Suppressor macrophage treated with lipopolysaccharide for 1 hour (primary cell): ENCODE measurements at places on chromosomes 7 and 10.

DNA sequence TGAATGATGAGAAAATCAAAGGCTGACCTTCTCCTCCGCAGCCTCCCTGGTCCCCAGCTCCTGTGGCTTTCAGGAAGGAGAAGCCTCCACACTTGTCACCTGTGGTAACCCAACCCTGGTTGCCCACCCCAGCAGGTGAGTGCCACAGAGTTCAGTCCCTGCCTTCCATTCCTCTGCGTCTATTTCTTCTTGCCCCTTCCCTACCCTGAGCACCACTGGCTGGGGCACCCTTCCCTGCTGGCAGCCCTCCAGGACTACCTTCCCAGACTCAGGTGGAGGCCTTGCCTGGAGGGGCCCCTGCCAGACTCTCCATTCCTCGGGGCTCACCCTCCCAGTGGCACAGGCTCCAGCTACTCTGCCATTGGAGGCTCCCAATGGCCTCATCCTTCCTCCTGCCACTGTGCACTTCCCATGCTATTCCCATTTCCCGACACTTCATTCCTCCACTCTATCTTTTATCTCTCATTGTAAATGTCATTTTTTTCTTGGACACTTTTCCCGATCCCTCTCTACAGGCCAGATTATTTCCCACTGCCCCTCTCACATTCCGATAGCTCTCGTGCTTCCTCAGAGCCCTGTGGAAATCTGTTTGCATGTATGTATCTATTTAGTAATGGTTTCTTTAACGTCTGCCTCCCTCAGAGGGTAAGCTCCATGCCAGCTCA is 90.6 kb upstream of the PCBD1 start:
- no peak for DNase-seq

GRCh38 chr7:157434231-157434630 is 97.4 kb downstream of the DNAJB6 start:
- no peak for DNase-seq

DNA sequence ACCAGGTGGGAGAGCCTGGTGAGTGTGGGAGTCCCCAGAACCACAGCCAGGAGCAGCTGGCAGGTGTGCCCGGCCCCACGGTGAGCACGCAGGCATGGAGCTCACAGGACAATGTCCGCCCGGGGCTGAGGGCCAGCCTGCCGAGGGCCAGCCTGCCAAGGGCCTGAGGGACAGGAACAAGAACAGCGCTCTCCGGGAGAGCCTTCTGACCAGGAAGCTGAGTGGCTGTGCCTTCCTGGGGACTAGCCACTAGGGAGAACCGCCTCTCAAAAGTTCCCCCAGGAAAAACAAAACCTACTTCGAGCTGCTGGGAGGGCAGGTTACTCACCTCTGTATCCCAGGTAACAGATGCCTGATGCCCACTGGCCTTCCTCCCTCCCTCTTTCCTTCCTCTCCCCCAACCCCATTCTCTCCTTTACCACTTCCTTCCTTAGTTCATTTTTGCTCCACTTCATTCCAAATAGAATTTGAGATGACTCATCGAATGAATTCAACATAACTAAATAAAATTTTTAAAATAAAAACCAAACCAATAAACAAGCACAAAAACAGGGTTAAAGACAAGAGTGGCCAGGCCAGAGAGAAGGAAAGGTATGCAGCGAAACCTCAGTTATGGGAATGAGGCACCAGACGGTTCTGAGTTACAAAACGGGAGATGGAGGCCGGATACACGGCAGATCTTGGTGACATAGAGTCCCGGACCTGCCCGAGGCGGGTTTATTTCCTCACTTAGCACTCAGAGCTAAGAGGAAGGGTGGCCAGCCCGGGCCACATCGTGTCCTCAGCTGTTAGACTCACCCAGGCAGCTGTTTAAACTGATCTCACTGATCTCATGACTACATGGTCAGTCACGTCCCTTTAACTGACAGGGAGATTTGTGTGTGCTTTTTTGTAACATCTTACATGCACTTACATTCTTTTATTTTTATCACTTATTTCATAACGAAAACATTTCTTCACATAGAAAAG is 128.5 kb downstream of the TNS3 start:
- DNase-seq: peak; percentile 97

GRCh38 chr10:106355450-106355849 is 809.1 kb downstream of the SORCS1 start:
- no peak for DNase-seq

DNA sequence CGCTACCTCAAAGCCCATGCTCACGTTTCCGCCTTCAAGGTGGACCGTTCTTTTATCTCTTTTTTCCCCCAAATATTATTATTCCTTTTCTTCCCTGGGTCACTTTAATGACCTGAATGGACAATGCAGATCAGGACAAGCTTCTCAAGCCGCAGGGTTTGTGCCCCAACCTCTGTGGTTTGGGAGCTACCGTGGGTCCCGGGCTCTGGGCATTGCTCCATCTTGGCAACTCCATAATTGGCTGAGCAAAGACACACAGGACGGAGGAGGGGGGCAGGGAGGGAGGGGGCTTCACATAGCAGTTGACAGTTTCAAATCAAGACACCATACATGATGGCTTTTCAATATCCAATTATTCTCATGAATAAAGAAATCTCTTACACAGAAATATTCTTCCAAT is 308.1 kb upstream of the FZD8 start:
- DNase-seq: no peak

GRCh38 chr10:83459124-83459523 is 680.2 kb upstream of the GHITM start:
- DNase-seq: no peak

DNA sequence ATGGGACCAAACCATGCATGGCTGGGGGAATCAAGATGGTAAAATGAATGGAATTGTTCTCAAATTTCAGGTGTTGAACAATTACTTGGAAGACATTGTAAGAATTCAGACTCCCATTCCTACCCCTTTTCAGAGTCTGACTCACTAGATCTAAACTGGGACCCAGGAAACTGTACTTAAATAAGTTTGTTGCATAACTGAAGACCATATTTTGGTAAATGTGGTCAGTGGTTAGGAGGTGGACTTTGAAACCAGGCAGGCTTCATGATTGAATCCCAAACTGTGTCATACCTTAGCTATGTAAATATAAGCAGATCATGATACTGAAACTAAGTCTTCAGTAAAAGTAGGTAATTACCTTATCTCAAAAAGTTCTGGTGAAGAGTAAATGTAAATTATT is 41.7 kb downstream of the ZWINT start:
- no peak for DNase-seq

GRCh38 chr7:76281006-76281705 is 21.3 kb upstream of the HSPB1 start:
- peak; percentile 75 for DNase-seq

GRCh38 chr10:124959564-124959963 is 17.6 kb downstream of the ZRANB1 start:
- no peak for DNase-seq

GRCh38 chr10:117542706-117543224 is at the start of gene EMX2:
Gene EMX2, plus strand, starts transcription at chr10:117542746. Its CDS starts 522 bp downstream, at chr10:117543268.
- no peak for DNase-seq

DNA sequence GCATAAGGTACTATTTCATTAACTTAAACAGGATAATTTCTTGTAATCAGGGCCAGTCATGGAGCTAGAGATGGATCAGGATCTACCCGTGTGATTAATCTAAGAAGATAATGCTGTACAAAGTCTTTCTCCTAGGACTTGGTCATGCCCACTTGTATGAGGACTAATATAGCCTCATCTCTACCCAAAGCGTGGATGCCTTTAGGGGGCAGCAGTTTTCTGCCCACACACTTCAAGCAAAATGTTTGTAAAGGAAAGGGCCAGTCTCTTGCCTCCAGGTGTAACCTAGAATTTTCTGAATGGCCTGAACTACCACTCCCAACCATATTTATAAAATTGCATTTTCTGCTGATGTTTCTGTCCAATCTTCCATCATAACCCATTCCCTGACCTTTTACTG is 764.0 kb upstream of the IGFBP3 start:
- no peak for DNase-seq

GRCh38 chr7:16021851-16022250 is 335.4 kb upstream of the MEOX2 start:
- DNase-seq: no peak

GRCh38 chr7:147412782-147413556 is 1177.6 kb upstream of the C7orf33 start:
- DNase-seq: no peak

DNA sequence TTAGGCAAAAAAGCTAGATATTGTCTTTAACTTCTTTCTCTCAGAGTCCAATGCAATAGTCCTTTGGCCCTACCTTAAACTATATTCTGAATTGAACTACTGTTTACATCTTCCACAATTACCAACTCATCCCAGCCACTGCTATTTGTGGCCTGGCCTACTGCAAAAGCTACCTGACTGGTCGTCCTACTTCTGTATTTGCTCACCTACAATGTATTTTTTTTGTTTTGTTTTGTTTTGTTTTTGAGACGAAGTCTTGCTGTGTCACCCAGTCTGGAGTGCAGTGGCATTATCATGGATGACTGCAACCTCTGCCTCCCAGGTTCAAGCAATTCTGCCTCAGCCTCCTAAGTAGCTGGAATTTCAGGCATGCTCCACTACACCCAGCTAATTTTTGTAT is 51.2 kb downstream of the ARL4A start:
- no peak for DNase-seq

GRCh38 chr7:37713613-37714012 is 30.0 kb downstream of the GPR141 start:
- no peak for DNase-seq

DNA sequence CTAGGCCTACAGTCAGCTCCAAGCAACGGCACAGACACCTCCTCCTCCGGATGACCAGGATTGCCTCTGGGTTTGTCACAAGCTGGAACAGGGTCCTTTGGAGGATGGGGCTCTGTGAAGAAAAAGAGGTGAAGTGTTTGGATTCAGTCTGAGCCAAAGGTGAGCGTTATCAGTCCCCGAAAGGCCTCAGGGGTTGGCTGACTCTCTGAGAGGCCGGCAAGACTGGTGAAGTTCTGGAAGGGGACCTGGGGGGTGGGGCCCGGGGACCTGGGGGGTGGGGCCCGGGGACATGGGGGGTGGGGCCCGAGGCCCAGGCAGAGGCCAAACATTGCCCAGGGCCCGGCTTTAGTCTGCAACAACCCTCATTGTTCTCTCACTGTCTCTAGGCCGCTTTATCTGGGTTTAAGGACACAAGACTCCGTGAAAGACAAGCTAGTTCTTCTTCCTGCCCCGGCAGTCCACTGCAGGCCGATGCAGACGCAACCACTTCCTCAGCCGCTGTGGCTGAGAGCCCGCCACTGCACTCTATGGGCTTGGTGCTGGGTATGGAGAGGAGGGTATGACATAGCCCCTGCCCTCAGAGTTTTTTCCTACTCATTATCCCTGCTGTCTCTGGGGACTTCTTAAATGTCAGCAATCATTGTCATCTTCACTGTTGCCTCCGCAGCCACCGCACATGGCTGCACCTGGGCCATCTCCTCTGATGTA is 27.4 kb upstream of the PSAP start:
- peak; percentile 68 for DNase-seq

DNA sequence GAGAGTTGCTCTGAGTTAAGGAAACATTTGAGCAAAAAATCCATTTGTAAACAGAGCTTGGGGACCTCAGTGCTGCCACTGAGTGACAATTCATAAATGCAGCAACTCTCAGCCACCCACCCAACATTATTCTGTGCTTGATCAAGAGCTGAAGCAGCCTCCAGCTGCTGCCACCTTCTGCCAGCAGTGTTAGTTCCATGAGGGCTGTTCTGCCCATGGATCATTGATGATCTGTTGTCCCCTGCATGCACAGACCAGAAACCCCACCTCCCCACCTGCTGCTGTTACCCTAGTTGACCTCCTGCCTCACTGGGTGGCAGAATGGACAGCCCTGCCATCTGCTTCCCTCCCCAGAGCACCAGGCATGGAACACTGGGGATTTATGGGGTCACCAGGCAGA is 305.4 kb downstream of the KCNMA1 start:
- no peak for DNase-seq

- DNase-seq: no peak
Observed at GRCh38 chr7:14270099-14270498, 280.6 kb upstream of the ETV1 start.

DNA sequence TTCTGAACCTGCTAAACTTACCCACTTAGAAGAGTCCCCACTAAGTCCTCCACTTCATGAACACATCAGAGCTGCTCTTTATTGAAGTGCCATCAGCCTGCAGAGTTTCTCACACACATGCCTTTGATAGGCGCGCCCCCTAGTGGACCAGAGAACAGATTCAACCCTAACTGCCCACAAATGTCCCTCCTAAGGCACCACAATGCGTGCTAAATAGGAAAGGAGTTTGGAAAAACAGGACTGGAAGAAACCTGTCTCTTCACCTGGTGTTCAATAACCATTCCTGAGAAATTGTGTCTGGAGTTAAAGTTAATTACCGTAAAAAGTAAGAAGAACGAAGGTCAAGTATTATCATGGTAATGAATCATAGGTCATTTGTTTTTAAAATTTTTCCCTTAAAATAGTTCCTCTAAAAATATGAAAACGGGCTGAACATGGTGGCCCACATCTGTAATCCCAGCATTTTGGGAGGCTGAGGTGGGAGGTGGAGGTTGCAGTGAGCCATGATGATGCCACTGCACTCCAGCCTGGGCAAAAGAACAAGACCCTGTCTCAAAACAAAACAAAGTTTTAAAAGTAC is 249.7 kb downstream of the ELMO1 start:
- DNase-seq: peak; percentile 91

GRCh38 chr7:27117887-27118491 is 12.6 kb downstream of the HOXA4 start:
- no peak for DNase-seq

DNA sequence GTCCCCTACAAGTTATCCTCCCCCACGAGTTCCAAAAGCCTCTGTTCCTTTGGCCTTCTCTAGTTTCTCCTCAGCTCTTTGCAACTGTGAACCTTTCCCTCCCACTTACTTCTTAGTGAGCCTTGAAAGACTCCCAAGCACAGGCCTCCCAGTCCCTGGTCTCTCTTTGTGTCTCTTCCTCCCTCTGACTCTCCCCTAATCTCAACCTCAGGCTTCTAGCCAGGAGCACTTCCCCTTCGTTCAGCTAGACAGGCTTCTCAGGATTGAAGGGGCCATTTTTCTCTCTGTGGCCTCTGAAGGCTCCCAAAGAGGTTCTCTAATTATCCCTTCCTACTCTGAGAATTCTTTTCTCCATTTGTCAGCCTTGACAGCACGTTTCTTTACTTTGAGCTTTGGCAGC is 50.2 kb upstream of the PHYHIPL start:
- DNase-seq: no peak

DNA sequence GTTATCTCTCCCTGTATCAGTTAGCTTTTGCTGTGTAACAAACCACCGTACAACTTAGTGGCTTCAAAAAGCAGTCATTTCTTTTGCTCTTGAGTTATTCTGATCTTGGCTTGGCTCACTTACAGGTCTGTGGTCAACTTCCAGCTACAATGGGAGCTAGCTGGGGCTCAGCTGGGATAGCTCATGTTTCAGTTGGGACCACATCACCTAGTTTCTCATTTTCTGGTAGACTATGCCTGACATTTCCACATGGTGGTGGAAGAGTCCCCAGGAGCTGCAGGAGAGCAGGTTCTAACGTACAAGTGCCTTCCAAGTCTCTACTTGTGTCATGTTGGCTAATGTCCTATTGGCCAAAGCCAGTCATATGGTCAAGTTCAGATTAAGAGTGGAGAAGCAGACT is 25.8 kb upstream of the PIP4K2A start:
- DNase-seq: no peak
